Natural killer cell (primary cell): ENCODE measurements at places on chromosomes 5 and 9. TPM values are rescaled to one million over a fixed set of nuclear protein-coding genes. Genes with fewer than 3 reads are reported as not detected.

Gene LAMC3
- total RNA-seq: not detected

- H3K4me1 ChIP-seq: no peaks in the 10 kb centered on the region
- no peak overlapping the region for H3K27ac ChIP-seq
- no peaks in the 10 kb centered on the region for H3K36me3 ChIP-seq
- no peaks in the 10 kb centered on the region for H3K27me3 ChIP-seq
Observed at GRCh38 chr5:137313526-137314175, 185.5 kb downstream of the SPOCK1 start.

- no peaks in the 10 kb centered on the region for H3K27me3 ChIP-seq
- H3K4me1 ChIP-seq: no peaks in the 10 kb centered on the region
- H3K36me3 ChIP-seq: no peaks in the 10 kb centered on the region
- no peak overlapping the region for H3K4me3 ChIP-seq
Observed at GRCh38 chr5:135106610-135107471, 72.8 kb upstream of the PITX1 start.

- peaks cover 46% of the 10 kb centered on the region for H3K4me1 ChIP-seq
- H3K27ac ChIP-seq: peak overlapping the region; percentile 65
- no peak overlapping the region for H3K4me3 ChIP-seq
- no peaks in the 10 kb centered on the region for H3K27me3 ChIP-seq
Observed at GRCh38 chr5:133468596-133468995, 143.7 kb downstream of the FSTL4 start.

- no peaks in the 10 kb centered on the region for H3K4me1 ChIP-seq
- H3K4me3 ChIP-seq: no peak overlapping the region
- H3K27ac ChIP-seq: no peak overlapping the region
- no peaks in the 10 kb centered on the region for H3K36me3 ChIP-seq
- H3K27me3 ChIP-seq: no peaks in the 10 kb centered on the region
Observed at GRCh38 chr5:13580058-13580457, 364.4 kb downstream of the DNAH5 start.

DNA sequence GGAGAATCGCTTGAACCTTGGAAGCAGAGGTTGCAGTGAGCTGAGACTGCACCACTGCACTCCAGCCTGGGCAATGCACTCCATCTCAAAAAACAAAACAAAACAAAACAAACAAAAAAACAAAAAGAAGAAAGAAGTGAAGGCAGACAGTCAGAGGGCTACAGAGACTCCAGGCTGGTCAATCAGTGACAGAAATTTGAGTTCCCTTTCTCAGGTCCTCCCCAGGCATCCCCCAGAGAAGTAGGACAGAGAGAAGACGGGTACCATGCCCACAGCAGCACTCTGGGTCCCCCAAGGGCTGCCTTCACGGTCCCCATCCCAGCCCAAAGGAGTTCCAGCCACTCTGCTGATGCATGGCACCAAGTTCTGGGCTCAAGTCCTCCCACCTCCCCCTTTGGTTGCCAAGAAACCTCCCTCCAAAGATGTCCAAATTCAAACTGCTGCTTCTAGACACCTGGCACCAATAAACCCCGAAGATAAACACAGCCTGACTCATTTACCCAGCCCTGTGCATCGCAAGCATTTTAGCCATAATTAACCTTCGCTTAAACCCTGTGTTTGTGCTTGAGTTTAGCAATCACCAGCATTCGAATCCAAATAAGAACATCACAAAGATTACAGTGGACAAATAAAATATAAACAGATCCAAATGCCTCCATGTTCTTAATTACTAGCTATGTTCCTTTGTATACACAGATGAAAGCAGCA, 24.0 kb downstream of the SEMA4D start:
- no peak overlapping the region for H3K4me3 ChIP-seq
- no peak overlapping the region for H3K27ac ChIP-seq
- DNase-seq: no peak
- peaks cover 19% of the 10 kb centered on the region for H3K36me3 ChIP-seq
- peaks cover 50% of the 10 kb centered on the region for H3K4me1 ChIP-seq

DNA sequence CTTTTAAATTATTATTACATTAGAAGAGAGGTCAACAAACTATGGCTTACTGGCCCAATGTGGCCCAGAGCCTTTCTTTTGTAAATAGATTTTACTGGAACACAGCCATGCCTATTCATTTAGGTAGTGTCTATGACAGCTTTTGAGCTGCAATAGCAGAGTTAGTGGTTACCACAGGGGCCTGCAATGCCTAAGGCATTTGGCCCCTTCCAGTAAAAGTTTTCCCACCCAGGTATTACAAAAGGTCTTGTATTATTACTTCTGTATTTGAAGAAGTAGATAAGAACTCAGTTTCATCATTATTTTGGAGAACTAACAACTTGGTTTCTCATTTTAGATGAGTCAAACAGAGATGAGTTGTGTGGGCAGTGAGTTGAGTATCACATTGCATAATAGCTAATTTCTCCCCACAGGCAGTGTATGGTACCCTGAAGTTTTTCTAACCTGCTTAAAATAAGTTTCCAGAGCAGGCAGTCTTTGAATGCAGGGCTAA, 9.5 kb downstream of the MTRR start:
- H3K4me1 ChIP-seq: no peaks in the 10 kb centered on the region
- no peak overlapping the region for H3K4me3 ChIP-seq
- no peaks in the 10 kb centered on the region for H3K27me3 ChIP-seq
- H3K27ac ChIP-seq: no peak overlapping the region
